PC-9 (cell line): ENCODE measurements at places on chromosomes 12 and 14. TPM values are rescaled to one million over a fixed set of nuclear protein-coding genes. Genes with fewer than 3 reads are reported as not detected.

IRAK4 gene
- 10.0 and 10.1 TPM in 2 replicates for total RNA-seq

DNA sequence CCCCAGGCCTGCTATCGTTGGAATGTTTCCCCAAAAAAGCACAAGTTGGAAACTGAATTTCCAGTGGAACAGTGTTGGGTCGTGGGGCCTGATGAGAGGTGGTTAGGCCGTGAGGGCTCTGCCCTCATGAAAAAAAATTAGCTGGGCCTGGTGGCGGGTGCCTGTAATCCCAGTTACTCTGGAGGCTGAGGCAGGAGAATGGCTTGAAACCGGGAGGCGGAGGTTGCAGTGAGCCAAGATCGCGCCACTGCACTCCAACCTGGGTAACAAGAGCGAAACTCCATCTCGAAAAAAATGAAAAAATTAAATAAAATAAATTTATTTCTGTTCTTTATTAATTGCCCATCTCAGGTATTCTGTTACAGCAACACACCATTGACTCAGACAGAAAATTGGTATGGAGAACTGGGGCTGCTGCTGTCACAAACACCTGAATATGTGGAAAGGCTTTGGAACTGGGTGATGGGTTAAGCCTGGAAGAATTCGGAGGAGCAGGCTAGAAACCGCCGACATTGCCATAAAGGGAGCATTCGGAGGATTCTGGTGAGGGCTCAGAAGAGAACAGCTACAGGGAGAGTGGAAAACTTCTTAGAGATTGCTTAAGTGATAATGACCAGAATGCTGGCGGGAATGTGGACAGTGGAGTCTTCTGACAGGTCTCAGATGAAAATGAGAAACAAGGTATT is 17.1 kb upstream of the RCOR1 start:
- DNase-seq: no peak

DNA sequence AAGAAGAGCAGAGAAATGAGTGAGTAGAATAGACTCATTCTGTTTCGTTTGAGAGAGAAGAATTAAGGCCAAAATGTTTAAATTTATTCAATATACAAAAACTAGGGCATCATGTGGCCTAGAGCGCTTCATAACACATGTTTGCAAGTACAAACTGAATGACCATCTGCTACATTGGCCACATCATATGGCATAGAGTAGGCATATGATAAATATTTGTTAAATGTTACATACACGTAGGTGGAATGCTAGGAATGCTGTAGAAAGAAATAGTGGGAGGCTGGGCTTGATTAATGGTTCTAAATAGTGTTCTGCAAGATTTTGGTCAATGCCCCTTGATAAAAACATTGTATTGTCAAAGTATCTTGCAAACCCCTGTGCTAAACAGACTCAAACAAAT is 10.8 kb downstream of the MGP start:
- no peak for DNase-seq

DNA sequence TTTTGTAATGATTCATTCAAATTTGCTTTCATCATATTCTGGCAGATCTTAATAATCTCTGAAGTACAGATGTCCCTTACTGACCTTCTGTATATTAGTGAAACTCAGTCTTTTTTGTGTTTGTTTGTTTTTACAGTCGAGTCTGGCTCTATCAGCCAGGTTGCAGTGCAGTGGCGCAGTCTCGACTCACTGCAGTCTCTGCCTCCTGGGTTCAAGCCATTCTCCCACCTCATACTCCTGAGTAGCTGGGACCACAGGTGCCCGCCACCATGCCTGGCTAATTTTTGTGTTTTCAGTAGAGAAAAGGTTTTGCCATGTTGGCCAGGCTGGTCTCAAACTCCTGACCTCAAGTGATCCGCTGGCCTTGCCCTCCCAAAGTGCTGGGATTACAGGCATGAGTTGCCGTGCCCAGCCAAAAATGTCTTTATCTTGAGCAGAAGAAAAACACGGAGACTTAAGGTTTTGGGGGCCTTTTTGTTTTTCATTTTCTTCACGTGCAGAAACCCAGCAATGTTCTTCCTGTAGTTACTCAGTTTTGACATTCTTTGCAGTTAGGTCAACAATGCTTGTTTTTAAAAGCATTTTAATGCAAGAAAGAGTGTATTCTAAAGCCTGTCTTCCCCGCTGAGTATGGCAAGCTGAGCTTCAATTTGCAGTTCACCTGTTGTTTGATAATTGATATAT is 79.5 kb downstream of the FAR2 start:
- DNase-seq: no peak

GRCh38 chr12:9808504-9808903 is 18.8 kb upstream of the KLRF1 start:
- no peak for DNase-seq

TESPA1 gene
- not detected in 2 replicates for total RNA-seq

- no peak for DNase-seq
Observed at GRCh38 chr12:126163984-126164383, 1098.7 kb downstream of the AACS start.

IL22 gene
- not detected in 2 replicates for total RNA-seq

DNA sequence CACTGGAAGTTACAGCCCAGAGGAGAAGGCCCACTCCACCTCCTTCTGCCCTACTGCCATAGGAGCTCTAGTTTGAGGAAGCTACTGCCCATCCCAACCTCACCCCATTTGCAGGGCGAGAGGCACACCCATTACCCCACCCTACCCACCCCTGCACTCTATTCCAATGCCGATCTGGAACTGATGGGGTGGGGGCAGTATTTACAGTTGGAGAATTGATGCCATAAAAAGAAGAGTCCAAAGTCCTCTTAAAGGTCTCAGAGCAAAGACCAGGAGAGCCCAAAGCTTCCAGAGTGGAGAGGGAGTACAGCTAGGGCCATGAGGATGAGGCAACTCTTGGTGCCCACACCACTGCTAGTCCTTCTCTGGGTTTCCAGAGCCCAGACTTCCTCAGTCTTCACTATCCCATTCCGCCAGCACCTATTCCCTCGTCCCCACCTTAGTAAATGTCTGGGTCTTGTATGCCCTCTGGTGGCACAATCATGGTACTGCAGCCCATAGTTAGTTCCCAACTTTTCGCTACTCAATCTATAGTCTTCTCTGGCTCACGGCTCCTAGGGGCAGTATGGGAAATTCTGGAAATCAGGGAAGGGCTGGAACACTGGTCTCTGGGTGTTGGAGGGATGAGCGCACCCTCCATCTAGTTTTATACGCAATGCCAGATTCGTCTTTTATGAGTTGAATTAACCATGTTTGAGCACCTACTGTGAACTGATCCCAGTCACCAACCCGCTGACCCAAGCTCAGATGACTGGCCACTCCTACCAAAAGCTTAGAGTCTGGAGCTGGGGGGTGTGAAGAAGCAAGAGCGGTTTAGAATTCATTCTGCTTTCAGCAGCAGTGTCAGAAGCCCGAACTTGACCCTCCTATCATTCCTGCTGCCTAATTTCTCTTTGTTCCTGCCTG is 6.9 kb upstream of the ADCY6 start:
- DNase-seq: peak; percentile 57

GRCh38 chr14:56172074-56172473 is 53.9 kb downstream of the PELI2 start:
- DNase-seq: no peak

DNA sequence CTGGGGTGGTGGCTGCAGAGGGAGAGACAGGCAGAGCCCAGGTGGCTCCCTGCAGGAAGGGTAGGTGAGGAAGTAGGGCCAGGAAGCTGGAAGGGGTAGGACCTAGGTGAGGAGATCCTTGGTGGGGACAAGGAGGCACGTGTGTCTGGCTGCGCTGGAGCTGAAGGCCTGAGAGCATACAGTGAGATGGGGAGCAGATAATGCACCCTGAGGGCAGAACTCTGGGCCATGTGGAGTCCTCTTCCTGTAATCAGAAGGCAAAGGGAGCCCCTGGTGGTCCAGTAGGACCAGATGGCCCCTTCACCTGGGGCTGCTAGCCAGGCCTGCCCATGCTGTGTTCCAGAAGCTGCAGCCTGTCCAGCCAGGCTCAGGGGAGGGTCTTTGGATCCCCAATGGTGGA is 15.3 kb upstream of the KRT80 start:
- DNase-seq: no peak

GRCh38 chr12:98408681-98409080 is 106.7 kb upstream of the TMPO start:
- no peak for DNase-seq

DNA sequence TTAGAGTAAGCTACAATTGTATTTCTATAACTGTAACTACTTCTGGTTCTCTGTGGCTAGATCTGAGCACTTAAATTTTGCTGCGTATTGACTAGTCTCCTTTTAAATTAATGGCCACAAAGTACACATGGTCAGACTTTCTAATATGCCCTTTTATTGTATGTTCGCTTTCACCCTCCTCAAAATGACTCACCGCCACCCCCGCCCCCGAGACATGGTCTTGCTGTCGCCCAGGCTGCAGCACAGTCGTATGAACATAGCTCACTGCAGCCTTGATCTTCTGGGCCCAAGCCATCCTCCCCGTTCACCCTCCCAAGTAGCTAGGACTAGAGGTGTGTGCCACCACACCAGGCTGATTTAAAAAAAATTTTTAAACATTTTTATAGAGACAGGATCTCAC is 11.8 kb downstream of the MTERF2 start:
- no peak for DNase-seq

- peak; percentile 11 for DNase-seq
Observed at GRCh38 chr12:29889737-29890136, 106.0 kb upstream of the TMTC1 start.

TMEM19 gene
- 17.3 and 39.5 TPM in 2 replicates for total RNA-seq

- DNase-seq: no peak
Observed at GRCh38 chr12:92096346-92097136, 49.1 kb downstream of the BTG1 start.

GRCh38 chr14:60349663-60350365 is 100.8 kb downstream of the PPM1A start:
- DNase-seq: peak; percentile 29

DNA sequence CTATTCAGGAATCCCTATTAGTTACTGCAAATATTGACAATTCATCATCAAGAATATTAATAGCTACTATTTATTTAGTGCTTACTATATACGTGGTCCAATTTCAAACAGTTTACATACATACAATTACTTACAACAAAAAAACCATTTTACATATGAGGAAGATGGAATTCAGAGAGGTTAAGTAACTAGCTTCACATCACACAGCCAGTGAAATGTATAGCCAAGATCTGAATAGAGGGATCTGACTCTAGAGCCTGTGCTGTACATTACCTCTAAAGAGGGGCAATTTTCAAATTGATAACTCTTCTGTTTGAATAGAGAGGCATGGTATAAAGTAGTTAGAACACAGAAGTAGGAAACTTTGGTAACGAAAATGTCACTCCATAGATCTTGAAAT is 18.3 kb downstream of the SOX5 start:
- DNase-seq: no peak

GRCh38 chr14:74886001-74886400 is 4.3 kb downstream of the DLST start:
- peak; percentile 95 for DNase-seq

DNA sequence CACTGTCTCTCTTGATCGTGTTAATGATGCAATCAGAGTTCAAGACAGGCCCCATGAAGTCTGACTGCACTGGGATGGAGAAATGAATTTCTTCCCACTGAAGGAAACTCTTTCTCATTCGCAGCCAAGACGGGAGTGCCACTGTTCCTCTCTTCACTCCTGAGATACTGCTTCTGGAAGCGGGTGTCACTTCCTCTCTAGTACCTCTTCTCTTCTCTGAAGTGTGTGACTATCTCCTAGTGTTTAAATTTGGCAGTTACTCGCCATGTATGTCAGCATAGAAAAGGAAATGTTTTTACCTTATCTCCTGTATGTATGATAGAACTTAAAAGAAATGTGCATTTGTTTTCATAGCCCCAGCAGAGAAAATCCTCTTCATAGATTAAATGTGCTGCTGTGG is 215.2 kb downstream of the ANO6 start:
- no peak for DNase-seq

DNA sequence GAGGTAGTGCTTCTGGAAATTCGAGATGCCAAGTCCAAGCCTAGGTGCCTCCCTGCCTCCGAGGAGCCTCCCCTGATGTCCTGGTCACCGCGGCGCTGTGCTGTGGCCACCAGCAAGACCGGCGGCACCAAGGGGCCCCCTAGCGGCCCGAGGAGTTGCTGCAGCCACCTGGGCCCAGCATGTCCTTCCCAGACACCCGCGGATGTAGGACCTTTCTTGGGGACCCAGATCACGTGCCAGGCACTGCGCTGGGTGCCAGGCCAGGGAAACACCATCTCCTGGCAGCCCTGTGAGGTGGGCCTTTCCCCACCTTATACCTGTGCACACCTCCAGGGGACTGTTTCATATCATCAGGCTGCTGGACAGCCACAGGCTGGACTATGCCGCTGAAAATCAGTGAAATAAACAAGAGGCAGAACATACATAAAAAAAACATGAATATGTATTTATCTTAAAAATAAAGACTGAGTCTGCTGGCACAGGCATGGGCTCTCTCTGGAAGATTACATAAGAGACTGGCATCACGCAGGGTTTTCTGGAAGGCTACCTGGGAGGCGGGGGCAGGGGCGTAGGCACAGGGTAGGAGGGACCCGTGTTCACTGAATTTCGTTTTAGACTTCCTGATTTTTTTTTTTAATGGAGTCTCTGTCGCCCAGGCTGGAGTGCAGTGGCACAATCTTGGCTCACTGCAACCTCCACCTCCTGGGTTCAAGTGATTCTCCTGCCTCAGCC is 15.9 kb upstream of the HHIPL1 start:
- DNase-seq: peak; percentile 55

DNA sequence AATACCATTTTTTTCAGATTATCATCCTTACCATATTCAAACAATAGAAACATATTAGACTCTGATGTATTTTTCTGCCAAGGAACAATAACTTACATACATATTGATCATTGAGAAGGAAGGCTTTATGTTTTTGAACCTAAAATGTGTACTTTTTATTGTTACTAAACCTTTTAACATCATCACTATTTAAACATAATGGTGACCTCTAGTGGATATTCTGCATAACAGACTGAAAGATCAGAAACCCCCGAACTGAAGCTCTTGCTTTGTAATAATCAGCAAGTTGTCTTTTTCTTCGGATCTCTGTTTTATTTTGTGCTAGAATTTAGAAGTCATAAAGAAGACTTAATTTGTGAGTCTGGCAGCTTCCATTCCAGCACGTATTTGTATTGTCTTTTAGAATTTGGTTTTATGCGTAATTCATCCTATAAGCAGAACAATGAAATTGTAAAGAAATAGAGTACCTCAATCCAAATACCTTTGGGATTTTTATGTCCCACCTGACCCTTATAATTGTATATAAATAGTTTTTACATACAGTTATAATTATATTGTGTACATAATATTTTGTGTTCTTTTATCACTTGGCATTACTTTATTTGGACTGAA is 125.9 kb upstream of the ATF1 start:
- no peak for DNase-seq

CDK17 gene
- total RNA-seq: 22.5 and 29.0 TPM in 2 replicates
